NCI-H187 (cell line): ENCODE measurements at places on chromosomes 5 and 9.

DNA sequence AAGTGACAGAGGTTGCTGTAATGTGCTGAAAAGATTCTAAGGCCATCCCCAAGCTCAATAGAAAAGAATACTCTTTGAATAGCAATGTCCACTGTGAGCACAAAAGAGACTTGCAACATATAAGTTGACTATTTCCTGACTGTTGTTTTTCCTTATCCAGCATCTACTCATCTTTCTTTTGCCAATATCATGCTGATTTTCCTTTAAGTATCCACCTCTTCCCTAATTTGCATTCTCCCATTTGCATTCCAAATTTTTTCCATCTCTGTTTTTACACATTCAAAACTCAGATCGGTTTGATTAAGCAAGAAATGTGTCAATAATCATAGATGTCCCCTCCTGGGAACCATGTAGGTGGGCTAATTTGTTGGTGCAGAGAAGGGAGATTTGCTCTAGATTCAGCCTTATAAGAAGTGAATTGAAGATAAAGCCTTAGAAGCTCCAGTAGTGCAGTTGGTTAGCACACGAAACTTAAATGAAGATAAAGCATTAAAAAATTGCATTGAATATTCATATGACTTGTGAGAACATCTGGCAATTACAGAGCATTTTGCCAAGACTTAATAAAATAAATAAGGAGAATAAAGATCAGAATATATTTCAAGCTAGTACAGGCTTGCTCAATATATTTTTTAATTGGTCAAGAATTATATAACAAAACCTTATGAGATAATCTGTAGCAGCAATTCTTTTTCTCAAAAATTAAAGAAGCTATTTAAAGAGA lies 267.6 kb downstream of the TMEM167A start:
- DNase-seq = no peak

GRCh38 chr5:166639151-166639550 lies 1652.3 kb upstream of the WWC1 start:
- DNase-seq = no peak

DNA sequence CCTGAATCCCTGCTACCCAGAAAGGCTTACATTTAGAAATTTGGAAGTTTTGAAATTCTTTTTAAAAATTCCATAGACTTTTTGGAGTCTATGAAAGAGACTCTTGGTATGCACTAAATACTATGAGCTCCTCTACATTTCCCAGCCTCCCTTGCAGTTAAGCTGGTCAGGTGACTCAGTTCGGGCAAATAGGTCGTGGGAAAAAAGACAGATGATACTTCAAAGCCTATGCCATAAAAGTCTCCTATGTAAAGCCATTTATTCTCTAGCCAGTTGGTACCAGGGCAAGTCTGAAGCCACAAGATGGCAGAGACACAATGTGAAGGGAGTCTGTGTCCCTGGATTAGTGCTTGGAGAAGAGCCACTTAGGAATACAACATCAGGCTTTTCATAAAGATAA lies 101.8 kb downstream of the BOD1 start:
- no peak for DNase-seq

DNA sequence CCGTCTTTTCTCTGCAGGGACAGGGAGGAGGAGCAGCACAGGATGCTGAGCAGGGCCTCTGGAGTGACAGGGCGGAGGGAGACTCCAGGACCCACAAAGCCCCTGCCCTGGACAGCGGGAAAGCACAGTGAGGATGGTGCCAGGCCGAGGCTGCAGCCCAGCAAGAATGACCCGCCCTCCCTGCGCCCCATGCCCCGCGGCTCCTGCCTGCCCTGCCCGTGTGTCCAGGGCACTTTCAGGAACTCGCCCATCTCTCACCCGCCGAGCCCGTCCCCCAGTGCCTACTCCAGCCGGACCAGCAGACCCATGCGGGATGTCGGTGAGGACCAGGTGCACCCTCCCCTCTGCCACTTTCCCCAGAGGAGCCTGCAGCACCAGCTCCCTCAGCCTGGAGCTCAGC lies 9.1 kb upstream of the EXOC3 start:
- no peak for DNase-seq

GRCh38 chr9:88342246-88342645 lies 46.0 kb upstream of the SPIN1 start:
- no peak for DNase-seq

GRCh38 chr9:132731230-132731629 lies 61.0 kb downstream of the GTF3C4 start:
- DNase-seq = no peak

- no peak for DNase-seq
These were observed 276.8 kb downstream of the MCTP1 start for GRCh38 chr5:95007921-95008597.

DNA sequence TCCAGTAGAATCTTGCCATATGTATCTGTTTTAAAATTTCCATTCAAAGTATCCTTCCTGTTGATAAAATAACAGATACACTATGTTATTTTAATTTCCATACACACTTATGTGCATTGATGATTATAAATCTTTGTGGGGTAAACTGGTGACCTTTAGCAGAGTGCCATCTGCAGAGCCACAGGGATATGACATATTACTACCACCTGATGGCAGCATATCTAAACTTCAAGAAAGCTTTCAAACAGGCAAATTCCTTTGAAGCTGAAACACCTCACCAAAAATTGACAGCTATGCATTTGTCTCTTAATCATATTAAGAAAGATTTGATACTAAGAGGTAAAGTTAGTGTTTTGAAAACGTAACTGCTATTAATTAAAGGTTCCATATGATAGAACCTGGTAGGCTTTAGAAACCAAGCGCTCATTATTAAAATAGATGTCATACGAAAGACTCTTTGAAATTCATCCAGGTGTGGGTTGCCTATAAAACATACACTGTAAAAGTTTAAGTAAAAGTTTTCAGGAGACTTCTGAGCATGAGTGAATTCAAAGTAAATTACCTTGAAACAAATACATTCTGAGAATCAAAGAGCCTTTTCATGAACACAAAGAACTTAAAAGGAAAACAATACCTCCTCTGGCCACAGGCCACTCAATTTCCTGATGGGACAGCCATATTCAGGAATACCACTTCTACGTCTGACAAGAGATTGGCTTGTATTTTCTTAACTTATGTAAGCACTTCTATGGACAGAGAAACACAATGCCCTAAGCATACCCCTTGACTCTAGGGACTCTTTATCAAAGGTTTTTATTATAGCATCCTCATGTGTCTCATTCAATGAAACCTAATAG lies 93.3 kb downstream of the KIAA0825 start:
- no peak for DNase-seq
